ENCODE measurements at places on chromosomes 12 and 14.
A peak's percentile ranks its signal among the peaks of the same experiment; 100 is the strongest.

DNA sequence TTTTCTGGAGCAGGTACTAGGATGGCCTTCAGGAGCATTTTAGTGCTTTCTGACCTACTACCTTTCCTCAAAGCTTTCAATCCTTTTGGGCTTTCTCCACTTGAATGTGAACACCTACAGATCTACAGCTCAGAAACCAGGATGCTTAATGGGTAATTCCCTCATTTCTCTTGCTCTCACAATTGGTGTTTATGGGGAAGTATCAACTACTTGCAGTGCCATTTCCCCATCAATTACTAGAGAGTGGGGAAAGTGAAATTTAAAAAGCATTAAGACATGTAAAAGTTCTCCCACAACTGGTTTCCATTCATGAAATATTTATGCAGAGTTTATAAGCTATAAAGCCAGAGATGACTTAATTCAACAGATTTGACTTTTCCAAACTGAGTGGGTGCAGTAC, 2.1 kb upstream of the YY1 start:
- no peak for DNase-seq

GRCh38 chr14:22767323-22767589, 768 bp downstream of the OXA1L start:
- DNase-seq, result no peak

DNA sequence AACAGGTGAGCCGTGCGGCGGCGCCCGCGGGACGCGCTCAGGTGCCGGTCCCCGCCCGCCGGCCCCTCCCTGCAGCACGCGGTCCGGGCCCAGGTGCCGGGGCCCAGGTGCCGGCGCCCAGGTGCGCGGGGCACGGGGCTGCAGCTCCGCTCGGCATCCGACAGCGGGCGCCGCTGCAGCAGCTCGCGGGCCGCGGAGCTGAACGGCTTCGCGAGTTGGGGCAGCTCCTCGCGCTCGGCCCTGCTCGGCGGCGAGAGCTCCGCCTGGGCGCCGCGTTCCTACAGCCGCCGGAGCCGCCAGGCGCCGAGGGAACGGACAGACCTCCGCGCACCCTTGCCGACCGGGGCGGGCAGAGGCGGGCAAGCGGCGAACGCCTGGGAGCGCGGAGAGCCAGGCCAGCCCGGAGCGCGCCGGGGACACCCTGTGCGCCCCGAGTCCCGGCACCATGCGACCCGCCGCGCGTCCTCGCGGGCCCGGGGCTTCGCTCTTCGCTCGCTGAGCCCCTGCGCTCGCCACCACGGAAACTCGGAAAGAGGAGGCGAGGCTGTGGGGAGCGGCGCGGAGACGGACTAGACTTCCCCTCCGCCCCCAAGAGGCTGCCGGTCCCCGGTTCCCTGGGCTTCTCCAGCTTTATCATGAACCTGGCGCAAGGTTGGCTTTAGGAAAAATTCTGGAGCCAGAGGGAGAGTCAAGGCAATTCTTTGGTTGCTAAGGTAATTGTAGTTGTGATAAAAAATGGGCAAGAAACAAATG, at the start of gene RGS6:
Gene RGS6 (plus strand): TSS at position 201 of the 753 bp plus-strand sequence.
- DNase-seq, result peak; percentile 55

- DNase-seq, result no peak
Measured at GRCh38 chr14:56181681-56182085, 63.5 kb downstream of the PELI2 start.

DNA sequence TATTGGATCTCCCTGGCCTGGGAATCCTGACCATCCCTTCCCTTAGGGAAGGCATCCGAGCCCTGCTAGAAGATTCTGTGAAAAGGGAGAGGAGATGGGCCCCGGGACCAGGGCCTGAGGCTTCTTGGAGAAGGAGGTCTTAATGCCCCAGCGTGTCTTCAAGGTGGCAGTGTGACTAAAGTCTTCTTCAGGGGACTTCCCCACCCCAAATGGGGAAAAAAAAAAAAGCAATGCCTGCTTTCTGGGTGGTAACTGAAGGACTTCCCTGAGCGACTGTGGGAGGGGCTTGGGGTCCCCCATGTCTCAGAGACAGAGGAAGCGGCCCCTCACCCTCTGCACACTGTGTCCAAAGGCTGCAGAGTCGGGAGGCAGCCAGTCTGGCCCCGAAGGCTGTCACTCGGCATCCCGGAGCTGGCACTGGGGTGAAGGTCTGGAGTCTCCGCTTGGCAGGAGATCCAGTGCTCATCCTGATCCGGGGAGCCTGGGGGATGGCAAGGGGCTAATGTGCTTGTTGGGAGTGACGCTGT, 7.8 kb upstream of the PGF start:
- no peak for DNase-seq

DNA sequence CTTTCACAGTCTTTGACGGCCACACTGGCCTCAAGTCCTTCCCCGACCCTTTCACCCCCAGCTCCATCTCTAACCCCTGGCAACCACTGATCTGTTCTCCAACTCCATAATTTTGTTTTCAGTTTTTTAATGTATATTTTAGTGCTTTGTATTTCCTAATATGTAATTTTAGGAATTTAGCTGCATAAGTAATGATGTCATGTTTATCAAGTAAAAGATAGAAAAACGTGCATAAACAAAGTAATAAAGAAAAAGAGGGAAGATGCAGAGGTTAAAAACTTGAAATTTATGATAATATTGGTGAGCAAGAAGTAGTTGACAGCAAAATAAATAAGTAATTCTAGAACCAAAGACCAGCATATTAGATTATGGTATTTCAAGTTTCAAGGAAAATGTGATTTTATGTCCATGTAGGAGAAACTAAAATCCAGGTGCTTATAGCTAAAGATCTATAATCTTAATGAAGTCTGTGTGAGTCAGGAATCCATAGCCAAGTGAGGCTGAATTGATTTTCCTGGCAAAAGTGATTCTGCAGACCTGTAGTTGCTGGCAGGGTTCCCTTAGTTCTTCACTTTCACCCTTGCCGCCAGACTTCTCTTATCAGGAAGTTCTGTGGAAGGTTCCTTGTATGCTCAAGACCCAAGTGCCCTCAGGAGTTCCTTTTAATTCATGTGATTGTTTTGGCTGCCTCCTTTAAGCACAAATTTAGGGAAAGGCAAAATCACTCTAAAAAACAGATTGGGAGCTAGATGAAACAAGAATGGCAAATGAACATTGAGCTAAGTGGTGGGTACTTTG, 24.4 kb downstream of the FBXW8 start:
- DNase-seq, result no peak

All from iPS DF 6.9 (cell line).